ENCODE measurements at places on chromosomes 2 and 18. TPM values are rescaled to one million over a fixed set of nuclear protein-coding genes. Genes with fewer than 3 reads are reported as not detected.

DOK6 gene
- total RNA-seq, result 4.0 TPM

DNA sequence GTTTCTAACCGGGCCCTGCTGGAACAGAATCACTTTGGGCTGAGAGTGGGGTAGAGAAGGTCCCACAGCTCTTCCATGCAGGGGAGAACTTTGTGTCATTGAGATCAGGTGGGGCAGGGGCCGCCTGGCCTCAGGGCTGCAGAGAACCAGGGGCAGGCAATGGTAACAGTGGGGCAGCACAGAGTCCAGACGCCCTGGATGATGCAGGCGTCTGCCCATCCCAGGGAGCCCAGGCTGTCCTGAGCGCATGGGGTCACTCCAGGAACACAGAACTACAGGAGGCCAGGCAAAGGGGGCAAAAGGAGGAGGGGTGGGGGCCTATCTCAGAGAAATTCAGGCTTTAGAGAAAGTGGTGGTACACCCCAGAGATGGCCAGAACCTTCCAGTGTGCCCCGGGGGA, 121.3 kb downstream of the NDUFA10 start:
- no peak for DNase-seq

SNTG2 gene
- 0.36 TPM for total RNA-seq

DNA sequence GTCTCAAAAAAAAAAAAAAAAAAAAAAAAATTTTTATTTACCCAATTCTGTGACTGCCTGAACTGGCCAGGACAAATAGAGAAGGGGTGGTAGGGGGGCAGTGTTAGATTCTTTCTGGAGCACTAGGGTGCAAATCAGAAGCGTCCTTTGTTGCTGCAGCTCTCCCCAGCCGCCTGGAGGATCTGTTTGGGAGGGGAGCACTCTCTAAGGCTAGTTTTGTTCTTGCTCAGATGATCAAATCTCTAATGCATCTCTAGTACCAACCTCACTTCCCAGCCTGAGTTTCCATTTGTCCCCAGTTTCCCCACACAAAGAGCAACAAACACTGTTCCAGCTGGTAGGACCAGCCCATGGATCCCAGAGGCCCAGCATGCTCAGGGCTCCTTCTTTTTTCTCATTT, 83.0 kb downstream of the GBX2 start:
- no peak for DNase-seq

GRCh38 chr2:215968499-215968898, 44.9 kb downstream of the MREG start:
- DNase-seq, result no peak

CHN1 gene
- 58.7 TPM for total RNA-seq

DNA sequence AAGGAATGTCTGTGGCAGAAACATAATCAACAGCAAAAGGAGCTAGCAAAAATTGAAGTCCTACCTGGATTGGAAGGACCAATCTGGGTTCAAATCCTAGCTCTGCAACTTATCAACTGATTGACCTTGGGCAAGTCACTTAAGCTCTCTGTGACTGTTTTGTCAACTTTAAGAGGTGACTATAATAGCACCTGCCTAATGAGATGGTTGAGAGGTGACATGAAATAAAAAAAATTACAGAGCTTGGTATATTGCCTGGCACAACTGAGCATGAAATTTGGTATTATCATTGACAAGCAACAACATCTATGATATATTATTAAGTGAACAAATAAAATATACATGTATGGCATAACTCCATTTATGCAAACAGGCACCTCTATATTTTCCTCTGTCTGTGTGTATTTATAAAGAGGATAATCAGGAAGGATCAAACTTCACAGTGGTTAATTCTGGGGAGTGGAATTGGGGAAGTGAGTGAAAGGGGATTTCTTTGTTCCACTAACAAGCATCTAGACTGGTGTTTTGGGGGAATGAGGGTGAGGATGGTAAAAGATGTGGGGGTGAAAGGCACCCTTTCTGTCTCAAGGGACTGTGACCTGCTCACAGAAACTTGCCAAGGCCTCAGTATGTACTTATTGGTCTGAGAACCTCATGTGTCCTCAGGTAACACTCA, 132.8 kb upstream of the SERTAD2 start:
- no peak for DNase-seq

GRCh38 chr18:31267823-31268481, 50.0 kb upstream of the DSG1 start:
- no peak for DNase-seq
